Lung (tissue), 17 donors: ENCODE measurements at places on chromosomes 16 and 17. TPM values are rescaled to one million over a fixed set of nuclear protein-coding genes. Genes with fewer than 3 reads are reported as not detected.
A peak's percentile ranks its signal among the peaks of the same experiment; 100 is the strongest.

- H3K36me3 ChIP-seq = no peaks in the 10 kb centered on the region
- peaks cover 11% of the 10 kb centered on the region for H3K4me1 ChIP-seq
- H3K4me3 ChIP-seq = no peak overlapping the region
These were observed 45.3 kb upstream of the JPH3 start for GRCh38 chr16:87556941-87557459.

The NLRC3 gene
- total RNA-seq = 4.4 TPM

DNA sequence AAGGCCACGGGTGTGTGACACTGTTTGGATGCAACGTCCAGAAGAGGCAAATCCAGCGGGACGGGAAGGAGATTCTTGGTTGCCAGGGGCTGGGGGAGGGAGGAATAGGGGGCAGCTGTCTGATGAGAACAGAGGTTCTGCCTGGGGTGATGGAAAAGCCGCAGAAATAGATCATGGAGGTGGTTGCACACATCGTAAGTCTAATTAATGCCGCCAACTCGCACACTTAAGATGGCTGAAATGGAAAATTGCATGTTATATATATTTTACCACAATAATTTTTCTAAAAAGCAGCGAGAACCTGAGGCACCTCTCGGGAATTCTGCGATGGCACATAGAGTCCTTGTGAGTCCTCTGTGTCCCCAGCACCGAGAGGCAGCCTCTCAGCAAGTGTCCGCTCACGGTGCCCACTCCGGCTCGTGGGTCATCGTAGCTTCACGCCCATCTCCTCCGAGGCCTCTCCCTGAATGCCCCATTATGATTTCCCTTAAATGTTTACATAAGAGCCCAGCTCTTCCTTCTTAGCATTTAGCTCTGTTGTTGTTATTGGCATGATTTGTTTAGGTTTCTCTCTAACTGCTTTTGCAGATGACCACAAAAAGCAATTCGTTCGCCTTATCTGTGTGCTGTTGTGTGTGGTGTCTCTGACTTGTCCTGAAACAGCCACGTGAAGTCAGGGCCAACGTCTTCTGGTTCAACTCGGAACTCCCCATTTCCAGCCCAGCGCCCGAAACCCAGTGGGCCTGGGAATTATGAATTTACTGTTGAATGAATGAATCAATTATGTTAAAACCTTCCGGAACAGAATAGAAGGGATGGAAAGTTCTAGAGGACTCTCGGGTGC lies 7.7 kb downstream of the WFDC1 start:
- peak overlapping the region; percentile 68 for H3K27ac ChIP-seq
- H3K27me3 ChIP-seq = no peaks in the 10 kb centered on the region
- no peaks in the 10 kb centered on the region for H3K36me3 ChIP-seq
- peaks cover 4% of the 10 kb centered on the region for H3K4me1 ChIP-seq
- DNase-seq = peak; percentile 29

The HSD17B1 gene
- total RNA-seq = 0.98 TPM

DNA sequence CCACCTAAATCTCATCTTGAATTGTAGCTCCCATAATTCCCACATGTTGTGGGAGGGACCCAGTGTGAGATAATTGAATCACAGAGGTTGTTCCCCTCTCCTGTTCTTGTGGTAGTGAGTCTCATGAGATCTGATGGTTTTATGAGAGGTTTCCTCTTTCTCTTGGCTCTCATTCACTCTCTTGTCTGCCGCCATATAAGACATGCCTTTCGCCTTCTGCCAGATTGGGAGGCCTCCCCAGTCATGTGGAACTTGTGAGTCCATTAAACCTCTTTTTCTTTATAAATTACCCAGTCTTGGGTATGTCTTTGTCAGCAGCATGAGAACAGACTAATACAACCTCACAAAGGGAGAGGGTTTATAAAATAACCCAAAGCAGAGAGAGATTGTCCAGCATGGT lies 367.4 kb downstream of the SNX29 start:
- H3K4me3 ChIP-seq = no peak overlapping the region
- no peaks in the 10 kb centered on the region for H3K27me3 ChIP-seq
- no peaks in the 10 kb centered on the region for H3K4me1 ChIP-seq
- no peak overlapping the region for H3K27ac ChIP-seq
- H3K36me3 ChIP-seq = no peaks in the 10 kb centered on the region

The PPY gene
- not detected for total RNA-seq

GRCh38 chr16:67013823-67014633 lies 14.9 kb upstream of the CBFB start:
- H3K27ac ChIP-seq = peak overlapping the region; percentile 71
- peak; percentile 91 for DNase-seq
- peak overlapping the region; percentile 18 for H3K4me3 ChIP-seq

DNA sequence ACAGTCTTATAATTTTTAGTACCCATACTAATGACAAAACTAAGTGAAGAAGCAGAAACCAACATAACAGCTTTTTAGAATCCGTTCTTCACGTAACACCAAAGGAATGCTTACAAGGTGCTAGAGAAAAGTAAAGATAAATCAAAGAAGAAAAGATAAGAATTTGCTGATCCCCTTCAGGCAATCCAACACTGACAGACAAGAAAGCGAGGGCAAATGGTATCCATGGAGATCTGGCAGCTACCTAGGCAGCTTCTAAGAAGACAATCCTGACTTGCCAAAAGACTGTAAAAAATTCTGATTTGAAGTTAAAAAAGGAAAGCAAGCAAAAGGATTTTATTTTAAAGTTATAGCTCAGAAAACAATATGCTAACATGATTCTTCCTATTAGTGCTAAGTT lies 14.6 kb downstream of the BBS2 start:
- H3K4me1 ChIP-seq = no peaks in the 10 kb centered on the region
- H3K27me3 ChIP-seq = no peaks in the 10 kb centered on the region
- no peak overlapping the region for H3K4me3 ChIP-seq
- peaks cover 35% of the 10 kb centered on the region for H3K36me3 ChIP-seq
- H3K27ac ChIP-seq = no peak overlapping the region

GRCh38 chr17:7141824-7142223 lies 27.2 kb upstream of the ASGR2 start:
- no peak overlapping the region for H3K4me3 ChIP-seq
- no peaks in the 10 kb centered on the region for H3K36me3 ChIP-seq
- H3K4me1 ChIP-seq = no peaks in the 10 kb centered on the region
- DNase-seq = no peak

- H3K4me3 ChIP-seq = no peak overlapping the region
- no peaks in the 10 kb centered on the region for H3K36me3 ChIP-seq
- H3K4me1 ChIP-seq = no peaks in the 10 kb centered on the region
- H3K27ac ChIP-seq = no peak overlapping the region
- H3K27me3 ChIP-seq = no peaks in the 10 kb centered on the region
These were observed 41.3 kb upstream of the NLK start for GRCh38 chr17:28001149-28001548.

The GGT6 gene
- total RNA-seq = 8.8 TPM

GRCh38 chr16:25751230-25751835 lies 59.6 kb downstream of the HS3ST4 start:
- no peaks in the 10 kb centered on the region for H3K36me3 ChIP-seq
- H3K27me3 ChIP-seq = no peaks in the 10 kb centered on the region
- no peak overlapping the region for H3K27ac ChIP-seq
- H3K4me3 ChIP-seq = no peak overlapping the region
- no peaks in the 10 kb centered on the region for H3K4me1 ChIP-seq

The ATP2C2 gene
- 96.8 TPM for total RNA-seq

The PPP1R27 gene
- not detected for total RNA-seq

DNA sequence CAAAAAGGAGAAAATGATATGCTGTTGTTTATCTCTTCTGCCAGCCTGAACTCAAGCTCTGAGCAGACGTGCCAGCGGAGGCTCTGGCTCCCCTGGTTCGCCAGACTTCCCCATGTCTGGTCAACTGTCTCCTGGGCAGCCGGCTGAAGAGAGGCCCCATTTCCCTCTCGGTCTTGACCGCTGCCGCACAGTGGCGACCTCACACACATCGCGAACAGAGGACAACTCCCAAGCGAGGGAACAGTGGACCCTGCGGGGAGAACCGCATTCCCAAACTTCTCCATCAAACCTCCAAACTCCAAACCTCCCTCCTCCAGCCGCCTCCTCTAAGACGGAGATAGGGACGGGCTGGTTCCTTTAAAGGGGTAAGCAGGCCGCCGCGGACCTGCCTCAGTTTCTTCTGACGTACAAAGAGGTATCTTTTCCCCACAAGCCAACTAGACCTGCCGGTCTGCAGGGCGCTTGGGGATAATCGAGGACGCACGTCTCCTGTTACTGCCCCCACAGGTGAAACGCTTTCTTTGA lies 24.9 kb upstream of the RFFL start:
- peak; percentile 70 for DNase-seq
- no peaks in the 10 kb centered on the region for H3K36me3 ChIP-seq
- peak overlapping the region; percentile 96 for H3K4me3 ChIP-seq
- H3K27ac ChIP-seq = peak overlapping the region; percentile 94

GRCh38 chr17:30292286-30292858 lies 628 bp upstream of the BLMH start:
- H3K4me3 ChIP-seq = peak overlapping the region; percentile 75
- H3K4me1 ChIP-seq = peaks cover 10% of the 10 kb centered on the region
- DNase-seq = peak; percentile 59
- peaks cover 3% of the 10 kb centered on the region for H3K36me3 ChIP-seq
- H3K27me3 ChIP-seq = no peaks in the 10 kb centered on the region

GRCh38 chr17:27066315-27066714 lies 227.6 kb upstream of the WSB1 start:
- H3K36me3 ChIP-seq = no peaks in the 10 kb centered on the region
- H3K27ac ChIP-seq = no peak overlapping the region
- H3K27me3 ChIP-seq = peaks cover 3% of the 10 kb centered on the region
- no peak for DNase-seq
- no peaks in the 10 kb centered on the region for H3K4me1 ChIP-seq
- no peak overlapping the region for H3K4me3 ChIP-seq

GRCh38 chr17:48908853-48909394 lies 717 bp downstream of the UBE2Z start:
- peak; percentile 94 for DNase-seq
- H3K27me3 ChIP-seq = no peaks in the 10 kb centered on the region
- H3K27ac ChIP-seq = peak overlapping the region; percentile 92
- peaks cover 12% of the 10 kb centered on the region for H3K36me3 ChIP-seq
- peak overlapping the region; percentile 81 for H3K4me3 ChIP-seq

DNA sequence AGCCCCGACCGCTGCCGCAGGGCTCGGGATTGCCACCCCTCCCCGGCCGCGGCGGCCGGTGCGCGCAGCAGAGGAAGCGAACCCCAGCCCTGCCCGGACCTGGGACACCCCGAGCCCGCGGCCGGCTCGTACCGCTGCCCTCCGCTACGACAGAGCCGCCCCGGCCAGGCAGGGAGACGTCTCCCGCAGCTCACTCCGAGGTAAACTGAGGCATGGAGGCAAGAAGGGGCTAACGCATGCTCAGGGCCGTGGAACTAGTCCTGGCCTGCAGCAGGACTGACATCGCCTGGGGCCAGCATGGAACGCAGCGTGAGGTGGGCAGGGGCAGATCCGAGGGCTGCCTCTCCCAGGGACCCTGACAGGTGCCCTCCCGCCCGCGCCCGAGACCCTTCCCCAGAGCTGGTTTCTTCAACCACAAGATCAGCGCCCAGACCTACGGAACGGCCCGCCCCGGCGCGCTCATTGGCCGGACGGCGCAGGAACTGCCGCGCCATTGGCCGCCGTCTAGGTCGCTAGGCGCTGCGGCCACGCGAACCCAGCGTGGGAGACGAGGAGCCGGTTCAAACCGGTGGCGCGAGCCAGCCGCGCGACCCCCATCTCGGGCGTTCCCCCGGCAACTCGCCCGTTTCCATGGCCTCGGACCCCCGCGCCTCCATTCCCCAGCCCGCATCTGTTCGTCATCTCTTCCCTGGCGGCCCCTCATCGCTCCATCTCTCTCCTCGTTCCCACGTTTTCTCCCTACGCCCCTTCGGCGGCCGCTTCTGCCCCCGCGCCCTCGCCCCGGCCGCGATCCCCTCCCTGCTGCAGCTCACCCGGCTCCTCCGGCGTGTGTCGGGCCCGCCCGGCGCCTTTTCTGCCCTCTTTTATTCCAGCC lies at the start of gene SLC43A2:
SLC43A2 (minus strand) TSS at position 853 of the 874 bp plus-strand sequence. CDS start 960 bp downstream, outside the sequence.
- no peaks in the 10 kb centered on the region for H3K36me3 ChIP-seq
- no peaks in the 10 kb centered on the region for H3K27me3 ChIP-seq
- peak within 1 kb of the TSS; percentile 90 for H3K27ac ChIP-seq
- DNase-seq = peak; percentile 87
- peaks cover 27% of the 10 kb centered on the region for H3K4me1 ChIP-seq

DNA sequence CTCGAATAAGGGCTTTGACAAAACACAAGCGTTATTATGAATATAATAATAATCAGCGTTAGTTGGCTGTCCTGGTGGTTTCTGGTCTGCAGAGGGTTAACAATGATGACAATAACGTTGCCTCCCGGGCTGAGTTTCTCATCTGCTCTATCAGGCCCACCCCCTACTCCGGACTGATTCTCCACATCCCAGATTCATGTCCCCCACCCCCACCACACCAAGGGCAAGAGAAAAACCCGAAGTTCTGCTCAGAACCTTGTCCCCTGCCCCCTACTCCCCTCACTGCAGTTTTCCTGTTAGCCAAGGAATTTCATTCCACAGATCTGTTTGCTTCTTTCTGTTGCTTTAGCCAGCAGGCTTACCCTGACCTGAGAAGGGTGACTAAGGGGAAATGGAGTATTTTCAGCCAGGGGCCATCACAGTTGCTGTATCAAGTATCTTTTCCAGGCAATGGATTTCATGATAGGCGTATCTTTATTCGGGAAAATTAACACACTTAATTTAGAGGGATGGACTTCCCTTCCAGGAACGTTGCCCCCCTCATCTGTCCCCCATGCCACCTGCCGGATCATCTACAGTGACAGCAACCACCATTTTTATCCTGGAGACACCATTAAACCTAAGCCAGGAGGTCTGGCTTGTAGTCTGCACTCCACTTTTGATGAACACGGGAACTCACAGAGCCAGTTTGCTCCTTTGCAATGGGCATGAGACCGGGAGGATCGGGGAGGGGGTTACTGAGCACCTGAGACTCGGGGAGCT lies 23.7 kb downstream of the ALOX15 start:
- H3K4me1 ChIP-seq = peaks cover 8% of the 10 kb centered on the region
- no peak for DNase-seq
- no peak overlapping the region for H3K4me3 ChIP-seq

DNA sequence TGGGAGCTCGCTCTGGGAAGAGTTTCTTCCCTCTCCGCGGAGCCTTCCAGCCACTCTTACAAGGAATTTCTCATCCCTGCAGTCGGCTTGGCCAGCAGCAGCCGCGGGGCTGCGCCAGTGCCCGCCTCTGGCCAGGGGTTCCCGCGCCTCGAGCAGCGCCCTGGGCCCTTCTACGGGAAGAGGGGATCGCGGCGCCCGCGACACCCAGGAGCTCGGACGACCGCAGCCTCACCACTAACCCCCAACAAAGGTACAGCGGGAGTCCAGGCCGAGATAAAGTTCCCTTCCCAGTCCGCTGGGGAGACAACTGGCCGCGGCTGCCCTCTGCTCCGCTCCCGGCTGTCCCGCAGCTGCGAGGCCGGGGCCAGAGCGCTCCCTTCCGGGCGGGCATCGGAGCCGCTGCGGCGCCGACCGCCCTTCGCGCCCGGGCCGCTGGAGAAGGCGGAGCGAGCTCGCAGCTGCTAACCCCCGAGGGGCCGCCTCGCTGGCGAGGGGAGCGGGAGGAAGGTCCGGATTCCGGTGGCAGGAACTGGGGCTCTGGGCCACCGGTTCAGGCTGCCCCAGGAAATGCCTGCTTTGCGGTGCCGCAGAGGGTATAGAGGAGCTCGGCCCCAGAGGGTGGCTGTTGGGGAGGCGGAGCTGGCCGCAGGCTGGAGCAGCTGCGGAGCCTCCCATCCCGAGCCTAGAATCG lies 3.6 kb upstream of the HS3ST3B1 start:
- no peaks in the 10 kb centered on the region for H3K36me3 ChIP-seq
- H3K27me3 ChIP-seq = no peaks in the 10 kb centered on the region
- no peak overlapping the region for H3K27ac ChIP-seq
- DNase-seq = peak; percentile 70
- no peaks in the 10 kb centered on the region for H3K4me1 ChIP-seq
- no peak overlapping the region for H3K4me3 ChIP-seq

GRCh38 chr17:1909985-1910384 lies 80.2 kb downstream of the RPA1 start:
- no peaks in the 10 kb centered on the region for H3K36me3 ChIP-seq
- H3K4me1 ChIP-seq = no peaks in the 10 kb centered on the region
